ENCODE measurements at places on chromosomes 3 and 15.

GRCh38 chr15:61879219-61879618, 181.0 kb downstream of the VPS13C start:
- DNase-seq, result no peak

GRCh38 chr15:38004218-38004861, 69.9 kb downstream of the TMCO5A start:
- no peak for DNase-seq

GRCh38 chr3:139642996-139643395, 34.8 kb downstream of the NMNAT3 start:
- DNase-seq, result no peak

DNA sequence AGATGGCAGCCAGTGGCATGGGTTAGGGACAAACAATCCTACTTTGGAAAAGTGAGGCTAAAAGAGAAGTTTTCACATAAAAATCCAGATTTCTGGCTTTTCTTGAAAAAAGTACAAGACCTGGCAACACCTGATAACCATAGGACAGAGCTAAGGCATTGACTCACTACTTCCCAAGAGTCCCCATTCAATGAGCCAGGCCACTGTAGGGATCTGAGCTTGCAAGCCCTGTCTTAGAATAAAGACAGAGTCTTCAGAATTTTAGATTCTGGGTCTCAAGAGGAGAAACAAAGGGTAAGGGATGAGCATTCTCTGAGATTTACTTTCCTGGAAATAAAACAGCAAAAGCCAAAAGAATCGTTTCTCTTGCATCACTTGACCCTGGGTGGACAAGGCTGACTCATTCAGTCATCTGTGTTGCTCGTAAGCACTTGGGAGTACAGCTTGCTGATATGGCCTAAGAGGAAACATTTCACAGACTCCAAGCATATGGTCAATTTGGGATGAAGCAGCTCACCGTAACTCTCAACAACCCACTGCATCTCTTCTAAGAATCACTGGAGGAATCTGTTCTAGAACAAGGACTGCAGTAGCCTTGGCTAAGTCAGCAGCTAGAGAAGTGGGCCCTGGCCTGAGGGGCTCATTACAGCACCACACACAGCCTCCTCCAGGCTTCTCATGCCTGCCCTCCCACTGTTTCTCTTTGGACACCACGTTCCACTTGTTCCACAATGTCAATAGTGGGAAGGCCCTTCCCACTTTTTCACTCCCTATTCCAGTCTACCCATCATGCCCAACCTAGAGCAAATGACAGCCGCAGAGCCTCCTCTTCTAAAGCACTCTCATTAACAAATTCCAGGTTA, 86.2 kb downstream of the RFTN1 start:
- DNase-seq, result no peak

GRCh38 chr15:64137226-64137833, 14.2 kb upstream of the SNX22 start:
- no peak for DNase-seq

GRCh38 chr3:115160295-115160694, 13.2 kb upstream of the ZBTB20 start:
- DNase-seq, result peak; percentile 36

DNA sequence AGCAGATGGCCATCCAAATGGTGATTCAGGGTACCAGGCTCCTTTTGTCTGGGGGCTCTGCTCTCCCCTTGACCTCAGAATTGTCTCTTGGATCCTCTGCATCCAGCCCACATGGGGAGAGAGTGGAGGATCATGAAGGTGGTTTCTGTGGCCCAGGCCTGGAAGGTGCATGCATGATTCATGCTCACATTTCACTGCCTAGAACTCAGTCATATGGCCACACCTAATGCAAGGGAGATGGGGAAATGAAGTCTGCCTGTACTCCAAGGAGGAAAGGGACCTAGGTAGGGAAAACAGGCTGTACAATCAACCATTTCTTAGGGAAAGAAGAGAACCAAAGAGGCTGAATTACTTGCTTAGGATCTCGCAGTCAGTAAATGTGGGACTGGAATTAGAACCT, 15.1 kb downstream of the HRG start:
- no peak for DNase-seq

DNA sequence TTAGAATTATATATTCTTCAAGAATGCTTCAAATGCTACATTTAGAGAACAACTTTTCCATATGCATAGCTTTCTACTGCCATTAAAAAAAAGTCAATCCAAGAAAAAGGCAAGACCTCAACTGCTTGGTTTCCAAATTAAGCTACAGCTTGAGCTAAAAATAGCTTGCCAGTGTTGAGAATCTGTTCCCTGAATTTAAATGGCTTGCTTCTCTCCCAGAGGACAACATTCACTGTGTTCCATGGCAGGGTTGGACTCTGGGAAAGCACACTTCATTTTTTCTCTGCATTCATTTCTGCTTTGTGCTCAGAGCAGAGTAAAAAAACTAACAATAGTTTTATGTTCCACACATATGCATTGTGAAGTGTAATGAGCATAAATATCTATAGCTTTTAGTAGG, 50.3 kb upstream of the ACTL6A start:
- DNase-seq, result no peak
